Activated CD8-positive, alpha-beta T cell treated with anti-CD3 and anti-CD28 coated beads for 36 hours (primary cell): ENCODE measurements at places on chromosomes 6 and 20.

- no peak for DNase-seq
Observed at GRCh38 chr6:76230711-76231110, 158.2 kb upstream of the IMPG1 start.

DNA sequence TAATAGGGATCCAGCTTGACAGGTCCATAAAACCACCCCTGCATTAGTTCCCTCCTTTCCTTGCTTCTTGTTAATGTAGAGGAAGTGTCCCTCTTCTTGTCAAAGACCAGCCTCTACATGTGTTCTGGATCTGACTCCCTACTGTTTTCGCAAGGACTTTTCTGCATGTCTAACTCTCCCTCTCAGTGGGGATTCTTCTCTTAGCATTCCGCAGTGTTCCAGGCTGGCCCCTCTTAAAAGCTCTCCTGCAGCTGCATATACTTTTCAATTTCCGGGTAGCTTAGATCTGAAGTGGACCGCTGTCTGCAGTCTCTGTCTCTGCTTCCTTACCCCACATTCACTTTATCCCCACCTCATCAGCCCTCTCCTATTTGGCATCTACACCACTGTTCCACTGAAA, 96.1 kb upstream of the MAN1A1 start:
- no peak for DNase-seq

- DNase-seq = no peak
Observed at GRCh38 chr6:51057296-51057695, 238.6 kb downstream of the TFAP2B start.

- no peak for DNase-seq
Observed at GRCh38 chr6:30185846-30186484, 22.6 kb downstream of the TRIM15 start.

DNA sequence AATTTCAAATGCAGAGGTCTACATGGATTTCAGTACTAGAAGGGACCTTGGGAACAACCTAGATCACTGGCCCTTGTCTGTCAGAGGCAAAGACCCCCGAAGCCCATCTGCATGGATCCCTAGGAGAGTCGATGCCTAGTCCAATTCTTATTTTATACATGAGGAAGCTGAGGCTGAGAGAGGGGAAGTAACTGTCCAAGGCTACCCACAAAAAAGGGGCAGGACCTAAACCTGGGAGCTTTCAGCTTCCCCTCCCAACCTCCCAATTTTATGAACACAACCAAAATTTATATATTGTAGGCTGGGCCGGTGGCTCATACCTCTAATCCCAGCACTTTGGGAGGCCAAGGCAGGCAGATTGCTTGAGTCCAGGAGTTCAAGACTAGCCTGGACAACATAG, 73.2 kb downstream of the TRERF1 start:
- no peak for DNase-seq

GRCh38 chr6:157763904-157764177, 59.2 kb upstream of the SNX9 start:
- no peak for DNase-seq

GRCh38 chr20:8251201-8251575, 119.1 kb downstream of the PLCB1 start:
- DNase-seq = no peak

- no peak for DNase-seq
Observed at GRCh38 chr6:100538086-100538485, 73.4 kb upstream of the SIM1 start.

- no peak for DNase-seq
Observed at GRCh38 chr6:33841070-33841469, 37.3 kb upstream of the MLN start.

DNA sequence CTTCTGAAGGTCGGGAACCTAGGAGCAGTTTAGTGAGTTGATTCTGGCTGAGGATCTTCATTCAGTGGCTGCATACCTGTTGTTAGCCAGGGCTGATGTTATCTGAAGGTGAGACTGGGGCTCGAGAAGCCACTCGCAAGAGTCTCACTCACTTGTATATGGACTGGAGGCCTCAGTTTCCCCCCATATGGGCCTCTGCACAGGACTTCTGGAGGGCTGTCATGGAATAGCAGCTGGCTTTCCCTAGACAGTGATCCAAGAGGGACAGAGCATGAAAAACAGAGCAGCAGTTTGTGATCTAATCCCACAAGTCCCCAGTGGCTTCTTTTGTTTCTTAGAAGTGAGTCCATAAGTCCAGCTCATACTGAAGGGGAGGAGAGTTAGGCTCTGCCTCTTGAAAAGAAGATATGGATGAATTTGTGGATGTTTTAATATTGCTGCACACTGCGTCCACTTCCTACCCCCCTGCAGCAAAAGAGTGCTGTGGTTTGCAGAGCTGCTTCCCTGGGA, 623.4 kb downstream of the CDH26 start:
- no peak for DNase-seq
